ENCODE measurements at places on chromosomes 2 and 18.

GRCh38 chr2:191253476-191253875 lies 8.3 kb downstream of the MYO1B start:
- no peak for DNase-seq

- DNase-seq, result no peak
Observed at GRCh38 chr2:206127656-206128055, 31.6 kb downstream of the NDUFS1 start.

DNA sequence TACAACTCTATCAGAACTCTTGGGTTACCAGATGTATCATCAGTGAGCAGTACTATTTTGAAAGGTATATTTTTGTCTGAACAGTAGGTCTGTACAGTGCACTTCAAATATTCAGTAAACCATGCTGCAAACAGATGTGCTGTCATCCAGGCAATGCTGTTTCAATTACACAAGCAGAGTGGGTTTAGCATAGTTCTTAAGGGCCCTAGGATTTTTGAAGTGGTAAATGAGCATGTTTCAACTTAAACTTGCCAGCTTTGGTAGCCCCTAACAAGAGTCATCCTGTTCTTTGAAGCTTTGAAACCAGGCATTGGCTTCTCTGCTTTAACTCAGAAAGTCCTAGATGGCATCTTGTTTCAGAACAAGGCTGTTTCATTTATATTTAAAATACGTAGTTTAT lies 1519.9 kb downstream of the SUCLG1 start:
- no peak for DNase-seq

DNA sequence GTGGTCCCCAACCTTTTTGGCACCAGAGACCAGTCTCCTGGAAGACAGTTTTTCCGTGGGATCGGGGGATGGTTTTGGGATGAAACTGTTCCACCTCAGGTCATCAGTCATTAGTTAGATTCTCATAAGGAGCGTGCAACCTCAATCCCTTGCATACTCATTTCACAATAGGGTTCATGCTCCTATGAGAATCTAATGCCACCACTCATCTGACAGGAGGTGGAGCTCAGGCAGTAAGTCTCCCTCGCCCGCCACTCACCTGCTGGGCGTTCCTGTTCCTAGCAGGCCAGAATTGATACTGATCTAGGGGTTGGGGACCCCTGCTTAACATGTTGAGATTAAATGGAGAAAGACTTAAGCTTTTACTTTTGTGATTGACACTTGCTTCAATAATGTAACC lies 9.9 kb downstream of the NABP1 start:
- DNase-seq, result no peak

DNA sequence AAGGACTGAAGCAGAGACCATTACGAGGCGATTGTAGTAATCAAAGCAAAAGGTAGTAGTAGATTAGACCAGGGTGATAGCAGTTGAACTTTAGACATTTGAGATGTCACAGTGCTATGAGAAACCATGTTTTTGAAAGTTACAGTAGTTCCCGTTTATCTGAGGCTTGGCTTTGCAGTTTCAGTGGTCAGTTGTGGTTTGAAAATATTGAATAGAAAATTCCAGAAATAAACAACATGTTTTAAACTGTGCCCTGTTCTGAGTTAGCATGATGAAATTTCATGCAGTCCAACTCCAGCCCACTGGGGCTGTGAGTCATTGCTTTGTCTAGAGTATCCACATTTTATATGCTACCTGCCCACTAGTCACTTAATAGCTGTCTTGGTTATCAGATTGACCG lies 47.5 kb downstream of the ZNF638 start:
- no peak for DNase-seq

- no peak for DNase-seq
Observed at GRCh38 chr2:174062934-174063333, 97.8 kb upstream of the SP3 start.

DNA sequence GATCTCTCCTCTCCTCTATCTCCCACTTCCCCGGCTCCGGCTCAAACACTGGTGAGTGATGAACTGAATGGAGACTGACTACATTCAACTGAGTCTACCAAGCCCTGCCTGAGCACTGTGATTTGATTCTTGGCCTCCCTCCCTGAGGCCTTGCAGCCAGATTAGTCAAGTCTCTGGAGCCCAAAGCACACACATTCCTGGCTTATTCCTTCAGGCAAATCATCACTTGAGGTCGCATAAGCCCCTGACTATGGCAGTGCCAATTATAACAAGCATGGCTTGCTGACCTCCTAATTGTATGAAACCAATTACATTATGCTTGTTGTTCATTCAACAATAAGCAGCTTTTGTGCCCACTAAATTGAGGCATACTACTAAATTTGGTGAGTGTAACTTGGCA lies 34.6 kb downstream of the EFEMP1 start:
- DNase-seq, result no peak

- no peak for DNase-seq
Observed at GRCh38 chr2:142234741-142235140, 103.9 kb upstream of the LRP1B start.

DNA sequence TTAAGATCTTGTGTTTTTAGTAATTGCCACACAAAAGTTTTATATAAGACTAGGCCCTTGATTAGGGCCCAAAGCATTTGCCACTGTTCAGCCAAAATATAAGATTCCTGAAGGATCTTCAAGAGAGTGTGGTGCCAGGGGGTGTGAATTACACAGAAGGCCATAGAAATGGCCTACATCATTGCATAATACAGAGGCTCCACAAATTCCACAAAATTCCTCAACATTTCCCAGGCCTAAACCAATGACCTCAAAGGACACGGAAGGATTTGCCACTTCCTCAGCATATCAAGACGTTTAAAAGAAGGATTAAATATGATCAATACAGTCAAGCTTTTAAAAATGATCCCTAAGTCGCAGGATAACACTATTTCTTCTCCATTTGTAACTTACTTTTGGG lies 24.1 kb downstream of the COL6A3 start:
- no peak for DNase-seq

GRCh38 chr2:40405465-40405864 lies 46.4 kb downstream of the SLC8A1 start:
- no peak for DNase-seq

- DNase-seq, result no peak
Observed at GRCh38 chr2:188762151-188762550, 212.0 kb upstream of the COL3A1 start.

GRCh38 chr18:12391487-12392165 lies 14.6 kb upstream of the AFG3L2 start:
- DNase-seq, result peak; percentile 72
